ENCODE measurements at places on chromosomes 7 and 10.
A peak's percentile ranks its signal among the peaks of the same experiment; 100 is the strongest.

- DNase-seq: no peak
These were observed 613.1 kb downstream of the SUGCT start for GRCh38 chr7:40747856-40748255.

DNA sequence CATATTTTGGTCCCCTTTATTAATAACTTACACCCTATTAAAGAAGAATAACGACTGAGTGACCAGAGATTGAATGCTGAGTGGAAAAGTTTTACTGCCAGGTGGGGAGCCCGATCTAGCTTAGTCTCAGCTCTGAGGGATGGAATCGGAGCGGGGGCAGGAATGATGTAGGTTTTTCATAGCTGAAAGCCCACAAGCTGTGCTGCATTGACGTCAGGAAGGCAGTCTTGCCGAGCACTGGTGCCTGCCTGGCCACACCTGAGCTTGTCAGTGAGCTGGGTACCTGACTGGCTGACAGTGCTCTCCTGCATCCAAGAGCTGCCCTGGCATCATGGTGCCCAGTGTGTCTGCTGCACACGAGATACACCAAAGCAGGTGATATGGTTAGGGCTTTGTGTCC lies 34.8 kb downstream of the GRK5 start:
- no peak for DNase-seq

GRCh38 chr7:129862682-129863081 lies 90.1 kb downstream of the UBE2H start:
- DNase-seq: no peak

DNA sequence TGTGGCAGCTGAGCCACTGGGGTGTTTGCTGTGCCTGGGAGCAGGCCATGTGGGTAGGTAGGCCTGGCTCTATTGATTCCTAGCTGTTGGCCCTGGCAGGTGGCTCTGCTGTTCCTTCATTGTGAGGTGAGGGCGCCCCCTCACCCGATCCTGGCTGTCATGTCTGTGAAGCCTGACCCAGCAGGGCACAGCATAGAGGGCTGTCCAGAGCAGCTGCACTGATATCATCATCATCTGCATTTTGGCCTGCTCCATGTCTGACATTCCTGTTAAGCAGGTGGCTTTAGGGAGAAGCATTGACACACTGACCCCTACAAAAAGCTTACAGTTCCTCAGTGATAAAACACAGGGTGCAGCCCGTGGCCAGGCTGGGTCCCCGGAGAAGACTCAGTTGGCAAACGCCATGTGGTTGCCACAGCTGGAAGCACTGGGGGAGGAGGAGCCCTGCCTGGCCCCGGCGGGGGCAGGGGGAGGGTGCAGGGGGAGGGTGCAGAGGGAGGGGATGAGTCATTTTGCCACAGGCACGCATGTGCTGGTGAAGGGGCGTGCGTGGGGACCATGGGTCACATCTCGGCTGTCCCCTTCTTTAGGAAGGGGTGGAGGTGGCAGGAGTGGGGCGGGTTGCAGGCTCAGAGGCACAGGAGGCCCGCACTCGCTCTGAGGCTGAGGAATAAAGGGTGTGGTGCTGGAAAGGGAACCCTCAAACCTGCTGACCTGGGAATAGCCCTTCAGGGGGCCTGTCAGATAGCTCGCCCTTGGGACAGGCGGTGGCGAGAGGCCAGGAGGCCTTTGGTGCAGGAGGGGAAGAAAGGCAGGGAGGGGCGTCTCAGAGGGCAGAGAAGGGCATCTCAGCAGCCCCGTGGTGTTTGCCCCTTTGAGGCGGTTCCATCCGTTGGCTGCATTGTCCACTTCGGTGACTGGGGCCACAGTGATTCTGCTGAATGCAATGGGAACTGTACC lies 31.6 kb downstream of the IKZF1 start:
- peak; percentile 86 for DNase-seq

- no peak for DNase-seq
These were observed 82.2 kb downstream of the NOD1 start for GRCh38 chr7:30396389-30396788.

- no peak for DNase-seq
These were observed 30.1 kb upstream of the SAMD8 start for GRCh38 chr10:75081379-75081778.

DNA sequence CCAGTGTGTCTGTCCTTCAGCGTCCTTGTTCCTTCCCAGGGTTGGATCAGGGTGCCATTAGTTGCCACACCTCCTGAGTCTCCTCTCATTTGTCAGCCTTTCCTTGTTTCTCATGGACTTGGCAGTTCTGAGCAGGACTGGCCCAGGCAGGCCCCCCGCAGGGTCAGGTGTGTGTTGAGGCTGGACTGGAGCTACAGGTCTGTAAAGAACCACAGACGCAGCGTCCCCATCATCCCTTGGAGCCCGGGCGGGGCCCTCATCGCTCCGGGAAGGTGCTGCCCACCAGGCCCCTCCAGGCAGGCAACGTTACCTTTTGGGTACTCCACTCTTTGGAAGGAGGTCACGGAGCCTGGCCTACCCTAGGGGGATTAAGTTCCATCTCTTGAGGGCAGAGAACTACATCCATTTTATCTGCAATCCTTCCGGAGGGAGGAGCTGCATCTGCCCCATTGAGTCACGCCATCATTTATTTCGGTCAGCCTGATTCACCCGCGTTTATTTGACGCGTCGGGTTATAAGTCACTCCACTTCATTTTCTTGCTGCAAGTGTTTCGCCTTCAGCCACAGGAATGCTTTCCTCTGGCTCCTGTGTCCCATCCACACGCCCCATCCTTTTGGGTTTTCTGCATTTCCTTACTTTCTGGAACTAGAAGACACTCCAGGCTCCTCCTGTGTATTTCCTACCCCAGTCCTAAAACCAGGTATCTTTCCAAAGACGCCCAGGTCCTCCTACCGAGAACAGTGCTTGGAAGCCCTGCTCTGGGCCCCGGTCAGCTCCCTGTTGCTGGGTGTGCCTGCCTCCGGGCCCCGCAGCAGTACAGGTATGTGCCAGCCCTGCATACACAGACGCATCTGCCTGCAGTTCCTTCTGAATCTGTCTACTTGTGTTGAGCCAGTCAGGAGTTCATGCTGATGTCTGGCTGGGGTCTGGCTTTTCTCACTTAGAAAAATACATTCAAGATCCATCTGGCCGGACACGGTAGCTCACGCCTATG lies 141.9 kb downstream of the MAD1L1 start:
- no peak for DNase-seq
